ENCODE measurements at places on chromosomes 12 and 14.

GRCh38 chr12:122399592-122400373 is 22.7 kb downstream of the CLIP1 start:
- DNase-seq: no peak

DNA sequence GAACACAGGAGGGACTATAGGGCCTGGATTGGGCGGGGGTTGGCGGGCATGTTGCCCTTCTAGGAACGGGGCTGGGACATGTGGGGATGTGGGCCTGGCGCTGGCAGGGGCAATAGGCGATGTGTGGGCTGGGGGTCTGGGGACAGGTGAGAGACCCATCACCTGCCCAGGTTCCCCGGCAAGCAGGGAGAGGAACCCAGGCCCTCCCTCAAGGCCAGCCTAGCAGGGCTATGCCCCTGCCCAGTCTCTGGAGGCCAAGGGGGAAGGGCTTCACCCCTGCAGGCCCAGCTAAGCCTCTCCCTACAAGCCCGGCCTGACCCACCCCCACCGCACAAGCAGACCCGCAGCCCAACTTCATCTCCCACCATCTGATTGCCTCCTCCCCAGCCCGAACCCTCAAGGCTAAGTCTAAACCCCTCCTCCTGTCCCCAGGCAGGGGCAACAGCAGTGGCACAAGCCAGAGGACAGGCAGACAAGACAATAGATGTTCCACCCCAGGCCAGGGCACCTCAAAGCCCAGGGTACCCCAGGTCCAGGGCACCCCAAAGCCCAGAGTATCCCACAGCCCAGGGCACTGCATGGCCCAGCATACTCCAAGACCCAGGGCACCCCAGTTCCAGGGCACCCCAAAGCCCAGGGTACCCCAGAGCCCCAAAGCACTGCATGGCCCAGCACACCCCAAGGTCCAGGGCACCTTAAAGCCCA is 6.5 kb downstream of the JAG2 start:
- no peak for DNase-seq

DNA sequence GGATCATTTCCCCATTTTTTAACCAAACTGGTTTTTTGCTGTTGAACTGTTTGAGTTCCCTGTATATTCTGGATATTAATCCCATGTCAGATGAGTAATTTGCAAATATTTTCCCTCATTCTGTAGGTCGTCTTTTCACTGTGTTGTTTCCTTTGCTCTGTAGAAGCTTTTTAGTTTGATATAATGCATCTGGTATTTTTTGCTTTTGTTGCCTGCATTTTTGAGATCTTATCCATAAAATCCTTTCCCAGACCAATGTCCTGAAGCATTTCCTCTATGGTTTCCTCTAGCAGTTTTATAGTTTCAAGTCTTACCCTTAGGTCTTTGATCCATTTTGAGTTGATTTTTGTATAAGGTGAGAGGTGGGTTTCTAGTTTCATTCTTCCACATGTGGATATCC is 71.3 kb downstream of the LRP6 start:
- DNase-seq: no peak

DNA sequence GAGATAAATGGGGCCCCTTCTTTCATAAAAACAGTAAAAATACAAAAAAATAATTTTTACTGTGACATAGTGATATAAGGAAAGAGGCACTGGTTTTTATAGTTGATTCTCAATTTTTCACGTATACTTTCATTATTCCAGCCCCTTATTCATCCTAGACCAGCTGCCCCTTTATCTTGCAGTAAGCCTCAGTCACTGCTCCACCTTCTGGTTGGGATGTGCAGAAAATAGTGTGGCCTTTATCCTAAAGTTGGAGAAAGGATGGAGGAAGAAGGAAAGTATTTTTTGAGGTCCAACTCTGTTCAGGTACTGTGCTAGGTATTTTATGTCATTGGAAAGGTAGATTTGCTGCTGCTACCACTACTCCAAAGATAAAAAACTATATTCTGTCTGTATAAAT is 172.7 kb downstream of the ANO6 start:
- no peak for DNase-seq

GRCh38 chr12:68367903-68368302 is 35.7 kb upstream of the MDM1 start:
- no peak for DNase-seq

GRCh38 chr14:21136024-21136423 is 19.8 kb downstream of the OR5AU1 start:
- no peak for DNase-seq

DNA sequence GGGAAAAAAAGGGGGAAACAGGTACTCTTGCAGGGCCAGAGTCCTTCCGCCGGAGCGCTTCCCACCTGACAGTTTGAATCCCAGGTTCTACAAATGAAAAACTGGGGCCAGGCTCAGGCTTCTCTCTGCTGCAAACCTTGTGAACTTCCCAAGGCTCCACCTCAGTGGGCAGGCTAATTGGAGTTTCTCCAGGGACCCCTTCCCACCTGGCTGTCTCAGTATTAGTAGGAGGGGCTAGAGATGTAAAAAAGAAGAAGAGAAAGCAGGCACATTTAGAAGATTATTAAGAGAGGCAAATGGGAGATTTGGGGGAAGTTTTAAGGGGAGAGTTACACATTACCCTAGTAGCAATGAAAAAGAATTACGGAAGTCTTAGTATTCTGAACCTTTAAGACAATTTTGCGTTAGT is 20.0 kb upstream of the CLEC2D start:
- DNase-seq: no peak

GRCh38 chr12:120787889-120788288 is 62.3 kb downstream of the ACADS start:
- no peak for DNase-seq

- peak; percentile 32 for DNase-seq
Observed at GRCh38 chr12:51751661-51752060, 96.9 kb downstream of the FIGNL2 start.

GRCh38 chr12:61412201-61412600 is 848.0 kb upstream of the USP15 start:
- no peak for DNase-seq

- DNase-seq: no peak
Observed at GRCh38 chr14:64675312-64675711, 28.9 kb upstream of the PLEKHG3 start.

DNA sequence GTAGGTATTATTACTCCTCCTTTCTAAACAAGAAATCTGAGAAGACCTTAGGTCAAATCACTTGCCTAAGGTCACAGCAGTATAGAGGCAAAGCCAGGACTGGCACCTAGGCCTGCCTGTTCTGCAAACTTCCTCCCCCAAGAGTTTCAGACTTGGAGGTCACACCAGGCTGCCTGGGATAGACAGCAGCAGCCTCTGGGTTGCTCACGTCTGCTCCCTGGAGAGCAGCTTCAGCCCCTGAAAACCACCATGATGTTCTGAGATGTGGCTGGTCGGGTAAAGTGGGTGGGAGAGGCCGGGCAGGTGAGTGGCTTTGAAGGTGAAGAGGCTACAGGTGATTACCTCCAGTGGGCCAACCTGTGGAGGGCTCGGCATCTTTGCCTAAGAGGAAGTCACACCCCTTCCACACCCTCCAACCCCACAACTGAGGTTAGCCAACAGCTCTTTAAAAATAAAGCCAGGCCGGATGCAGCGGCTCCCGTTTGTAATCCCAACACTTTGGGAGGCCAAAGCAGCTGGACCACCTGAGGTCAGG is 37.0 kb upstream of the PNMA1 start:
- DNase-seq: no peak

GRCh38 chr14:68561531-68562007 is 231.3 kb downstream of the ZFP36L1 start:
- DNase-seq: no peak

DNA sequence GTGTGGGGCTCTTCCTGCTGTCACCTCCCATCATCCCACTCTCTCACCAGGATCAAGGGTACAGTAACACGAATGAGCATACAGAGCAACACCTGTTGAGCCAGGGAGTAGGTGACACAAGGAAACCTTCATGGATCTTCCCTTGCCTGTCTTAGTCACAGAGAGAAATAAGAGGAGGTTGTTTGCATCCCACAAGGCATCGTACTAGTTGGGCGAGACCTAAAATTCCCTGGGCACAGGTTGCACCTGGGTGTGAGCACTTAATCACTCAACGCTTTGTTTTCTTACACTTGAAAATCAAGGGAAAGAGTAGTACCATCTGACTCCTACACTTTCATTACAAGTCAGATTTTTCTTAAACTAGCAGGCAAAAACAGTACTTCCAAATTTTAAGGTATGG is 16.6 kb downstream of the CIPC start:
- no peak for DNase-seq

DNA sequence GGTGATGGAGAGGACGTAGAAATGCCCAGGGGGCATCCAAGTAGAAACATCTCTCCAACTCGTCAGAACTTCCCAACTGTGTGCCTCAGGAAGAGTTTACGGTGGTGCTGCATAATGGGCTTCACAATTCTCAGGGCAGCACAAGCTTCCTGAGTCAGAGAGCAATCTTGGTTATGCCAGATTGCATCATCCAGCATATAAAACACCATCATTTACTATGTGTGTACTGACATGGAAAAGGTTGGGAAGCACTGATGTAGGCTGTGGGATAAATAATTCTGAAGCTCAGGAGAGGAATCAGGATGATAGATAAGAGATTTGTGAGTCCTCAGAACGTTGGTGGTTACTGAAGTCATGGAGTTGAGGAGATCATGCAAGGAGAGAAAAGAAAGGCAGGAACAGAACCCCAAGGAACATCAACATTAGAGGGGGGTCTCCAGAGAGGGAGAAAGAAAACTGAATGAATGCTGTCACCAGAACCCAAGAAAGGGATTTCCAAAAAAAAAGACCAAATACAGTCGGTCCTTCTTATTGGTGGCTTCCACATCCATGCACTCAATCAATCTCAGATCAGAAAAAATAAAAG is 4.7 kb upstream of the NCKAP5L start:
- no peak for DNase-seq

GRCh38 chr14:101471723-101472517 is 89.4 kb upstream of the DIO3 start:
- no peak for DNase-seq

- peak; percentile 37 for DNase-seq
Observed at GRCh38 chr14:59028476-59029202, 159.8 kb upstream of the DAAM1 start.

DNA sequence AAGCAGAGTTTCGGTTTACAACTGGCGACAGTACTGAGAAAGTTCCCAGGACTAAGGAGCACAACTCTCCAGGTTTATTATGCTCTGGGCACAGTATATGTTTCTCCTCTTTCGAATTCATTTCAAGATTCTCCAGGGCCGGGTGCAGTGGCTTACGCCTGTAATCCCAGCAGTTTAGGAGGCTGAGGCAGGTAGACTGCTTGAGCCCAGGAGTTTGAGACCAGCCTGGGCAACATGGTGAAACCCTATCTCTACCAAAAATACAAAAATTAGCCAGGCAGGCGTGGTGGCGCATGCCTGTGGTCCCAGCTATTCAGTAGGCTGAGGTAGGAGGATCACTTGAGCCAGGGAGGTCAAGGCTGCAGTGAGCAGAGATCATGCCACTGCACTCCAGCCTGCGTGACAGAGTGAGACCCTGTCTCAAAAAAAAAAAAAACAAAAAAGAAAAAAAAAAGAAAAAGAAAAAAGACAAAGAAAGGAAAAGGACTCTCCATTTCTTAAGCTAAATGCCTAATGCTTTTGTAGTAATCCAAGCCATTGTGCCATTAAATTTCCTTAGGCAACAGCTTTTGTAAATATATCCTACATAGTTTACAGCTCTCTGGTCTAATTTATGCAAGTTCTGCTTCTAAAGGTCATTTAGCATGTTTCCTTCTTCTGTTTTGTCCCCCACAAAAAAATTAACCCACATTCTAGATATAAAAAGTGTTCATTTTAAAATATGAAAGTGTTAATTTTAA is 34.8 kb downstream of the ATL1 start:
- DNase-seq: no peak

DNA sequence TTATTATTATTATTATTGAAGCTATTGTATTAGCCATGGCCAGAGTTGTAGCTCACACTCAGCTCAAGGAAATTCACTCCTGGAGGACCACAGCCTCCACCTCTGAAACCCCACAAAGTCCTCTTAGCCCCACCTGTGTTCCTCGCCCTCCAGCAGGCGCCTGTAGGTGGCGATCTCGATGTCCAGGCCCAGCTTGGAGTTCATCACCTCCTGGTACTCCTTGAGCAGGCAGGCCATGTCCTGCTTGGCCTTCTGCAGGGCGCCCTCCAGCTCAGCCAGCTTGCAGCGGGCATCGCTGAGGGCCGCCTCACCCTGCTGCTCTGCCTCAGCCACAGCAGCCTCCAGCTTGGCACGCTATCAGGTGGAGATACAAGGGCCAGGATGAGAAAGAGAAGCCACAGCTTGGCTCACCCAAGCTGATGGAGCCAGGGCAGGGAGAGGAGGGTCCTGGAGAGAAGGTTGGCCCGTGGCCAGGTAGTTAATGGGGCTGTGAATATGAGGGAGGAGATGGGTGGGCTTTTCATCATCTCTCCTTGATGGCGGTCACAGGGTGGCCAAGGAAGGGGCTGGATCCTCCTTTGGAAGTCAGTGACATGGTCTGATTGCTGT is 5.1 kb downstream of the KRT85 start:
- DNase-seq: no peak

- DNase-seq: no peak
Observed at GRCh38 chr12:62113366-62114011, 146.7 kb upstream of the USP15 start.

GRCh38 chr14:93946541-93947090 is 19.5 kb downstream of the FAM181A start:
- DNase-seq: no peak

GRCh38 chr12:114445401-114446323 is 39.7 kb upstream of the TBX5 start:
- no peak for DNase-seq

- no peak for DNase-seq
Observed at GRCh38 chr14:64644629-64645028, 59.6 kb upstream of the PLEKHG3 start.

DNA sequence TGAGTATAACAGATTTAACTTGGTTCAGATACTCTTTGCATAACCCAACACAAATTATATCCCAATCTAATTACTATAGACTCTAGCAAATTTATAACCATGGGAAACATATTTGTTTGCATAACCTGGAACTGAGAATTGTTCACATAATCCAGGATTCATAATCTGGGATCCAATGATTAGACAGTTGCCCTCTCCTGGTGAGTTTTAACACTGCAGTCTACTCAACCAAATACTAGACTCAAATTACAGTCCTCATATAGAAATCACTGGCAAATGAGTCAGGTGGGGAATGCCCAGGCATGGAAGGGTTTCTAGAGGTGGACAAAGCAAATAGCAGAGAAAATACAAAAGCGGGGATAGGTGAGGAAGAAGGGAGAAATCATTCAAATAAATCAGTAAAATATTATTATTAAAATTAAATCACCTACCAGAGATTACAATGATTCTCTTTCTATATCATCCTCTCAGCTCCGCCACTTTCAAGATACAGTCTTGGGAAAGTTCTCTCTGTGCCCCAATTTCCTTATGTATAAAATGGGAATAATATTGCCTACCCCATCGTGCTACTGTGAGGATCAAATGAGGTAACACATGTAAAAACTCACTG is 9.4 kb downstream of the GCH1 start:
- no peak for DNase-seq

DNA sequence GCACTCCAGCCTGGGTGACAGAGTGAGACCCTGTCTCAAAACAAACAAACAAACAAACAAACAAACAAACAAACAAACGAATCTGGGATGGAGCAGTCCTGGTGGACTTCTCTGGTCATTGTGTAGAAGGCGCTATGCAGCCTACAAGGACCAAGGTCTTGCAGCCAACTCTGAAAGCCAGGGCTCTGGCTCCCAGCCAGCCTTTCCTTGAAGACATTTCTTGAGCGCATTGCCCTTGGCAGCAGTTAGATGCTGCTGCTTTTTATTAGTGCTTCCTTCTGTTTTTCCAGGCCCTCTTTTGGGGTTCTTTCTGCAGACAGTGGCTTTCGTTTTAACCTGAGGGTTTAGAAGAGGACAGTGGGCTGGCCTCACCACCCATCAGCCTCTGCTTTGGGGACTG is 20.2 kb downstream of the CCDC177 start:
- DNase-seq: no peak

Data from C1 segment of cervical spinal cord (tissue), 14 donors.